ENCODE measurements at places on chromosomes 16 and 17. TPM values are rescaled to one million over a fixed set of nuclear protein-coding genes. Genes with fewer than 3 reads are reported as not detected.

Gene RABEP2
- total RNA-seq = 110 TPM

Gene ADAD2
- not detected for total RNA-seq

Gene VAT1L
- not detected for total RNA-seq

Gene HOXB8
- not detected for total RNA-seq

Gene RAP1GAP2
- total RNA-seq = 2.6 TPM

Gene GPRC5C
- total RNA-seq = 14.0 TPM

Gene PRR14
- 63.5 TPM for total RNA-seq

Gene CDH5
- total RNA-seq = not detected

Gene NOXO1
- 0.37 TPM for total RNA-seq

Gene ATP1B2
- not detected for total RNA-seq
